Erythroblast (primary cell): ENCODE measurements at places on chromosomes 11 and 22.

DNA sequence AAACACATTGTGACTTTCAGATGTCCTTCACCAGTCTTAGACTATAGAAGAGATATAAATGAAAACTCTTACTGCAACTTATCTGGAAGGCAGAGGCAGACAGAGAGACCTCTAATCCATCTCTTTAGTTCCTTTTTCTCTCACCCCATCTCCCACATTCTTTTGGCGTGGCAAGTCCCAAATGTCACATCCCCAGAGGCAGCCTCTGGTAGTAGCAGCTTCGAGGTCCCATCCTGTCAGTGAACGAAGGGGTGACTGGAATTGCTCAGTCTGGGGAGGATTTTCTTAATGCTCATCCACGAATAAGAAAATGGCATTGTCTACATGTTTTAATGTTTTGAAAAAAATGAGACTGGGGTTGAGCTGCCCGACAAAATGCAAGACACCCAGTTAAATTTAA is 201.4 kb downstream of the GRIA4 start:
- DNase-seq, result no peak

DNA sequence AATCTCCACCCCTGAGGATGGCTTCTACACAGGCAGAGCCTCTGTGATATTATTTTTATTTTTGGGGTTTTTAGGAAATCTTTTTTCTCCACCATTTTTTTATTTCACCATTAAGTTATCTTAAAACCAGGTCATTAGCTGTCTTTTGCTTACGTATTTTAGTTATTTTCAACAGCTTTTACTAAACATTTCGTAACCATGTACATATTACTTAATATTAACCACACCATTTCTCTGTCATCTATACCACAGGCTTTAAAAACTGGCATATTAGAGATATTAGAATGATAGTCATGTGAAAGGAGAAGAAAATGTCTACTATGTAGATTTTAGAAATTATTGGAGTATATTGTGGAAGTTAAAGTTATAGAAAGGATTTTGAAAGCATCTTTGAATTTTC is 37.4 kb downstream of the YAP1 start:
- DNase-seq, result no peak

- no peak for DNase-seq
Measured at GRCh38 chr11:74684661-74685060, 46.6 kb downstream of the CHRDL2 start.

DNA sequence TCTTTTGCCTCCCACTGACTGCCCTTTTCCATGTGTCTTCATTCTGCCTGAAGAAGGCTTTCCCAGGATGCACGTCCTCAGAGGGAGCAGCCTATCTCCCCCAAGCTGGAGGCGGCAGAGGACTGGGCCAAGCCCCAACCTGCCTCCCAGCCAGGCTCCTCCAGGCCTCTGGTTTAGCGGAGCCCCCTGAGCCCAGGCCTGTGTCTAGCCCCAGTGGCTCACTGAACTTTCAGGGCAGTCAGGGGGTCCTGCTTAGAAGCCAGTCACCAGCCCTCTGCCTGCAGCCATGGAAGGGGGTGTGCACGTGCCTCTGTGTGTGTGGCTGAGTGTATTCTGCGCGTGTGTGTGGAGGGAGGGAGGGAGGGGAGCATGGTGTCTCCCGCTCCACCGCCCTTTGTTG is 10.4 kb upstream of the GRK2 start:
- no peak for DNase-seq

- DNase-seq, result no peak
Measured at GRCh38 chr11:109586789-109587188, 164.8 kb downstream of the C11orf87 start.

DNA sequence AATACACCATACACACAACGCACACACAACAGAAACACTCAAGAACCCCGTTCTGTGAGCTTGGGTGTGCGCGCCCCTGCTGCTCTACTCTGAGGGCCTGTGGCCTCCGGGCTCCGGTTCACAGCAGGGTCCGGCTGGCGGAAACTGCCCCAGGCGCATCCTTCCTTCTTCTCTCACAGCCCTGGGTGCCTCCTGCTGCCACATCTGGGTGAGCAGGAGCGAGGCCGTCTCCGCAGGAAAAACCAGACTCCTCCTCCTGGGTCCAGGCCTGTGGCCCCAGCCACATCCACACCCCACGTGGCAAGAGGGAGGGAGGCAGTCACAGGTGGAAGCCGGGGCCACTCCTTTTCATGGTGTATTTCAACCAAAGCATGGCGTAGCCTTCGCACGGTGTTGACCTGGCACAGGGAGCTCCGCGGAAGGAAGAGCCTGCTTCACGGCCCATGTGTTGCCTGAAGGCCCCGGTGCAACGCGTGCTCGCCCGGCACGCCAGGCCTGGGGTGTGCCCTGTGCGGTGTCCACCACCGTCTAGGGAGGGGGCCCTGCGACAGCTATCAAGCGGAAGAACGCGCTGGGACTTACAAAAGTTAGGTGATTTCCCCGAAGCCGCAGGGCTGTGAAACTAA is 1502.7 kb downstream of the TBC1D22A start:
- DNase-seq, result no peak

- DNase-seq, result no peak
Measured at GRCh38 chr11:130389335-130389935, 39.0 kb downstream of the ADAMTS8 start.

DNA sequence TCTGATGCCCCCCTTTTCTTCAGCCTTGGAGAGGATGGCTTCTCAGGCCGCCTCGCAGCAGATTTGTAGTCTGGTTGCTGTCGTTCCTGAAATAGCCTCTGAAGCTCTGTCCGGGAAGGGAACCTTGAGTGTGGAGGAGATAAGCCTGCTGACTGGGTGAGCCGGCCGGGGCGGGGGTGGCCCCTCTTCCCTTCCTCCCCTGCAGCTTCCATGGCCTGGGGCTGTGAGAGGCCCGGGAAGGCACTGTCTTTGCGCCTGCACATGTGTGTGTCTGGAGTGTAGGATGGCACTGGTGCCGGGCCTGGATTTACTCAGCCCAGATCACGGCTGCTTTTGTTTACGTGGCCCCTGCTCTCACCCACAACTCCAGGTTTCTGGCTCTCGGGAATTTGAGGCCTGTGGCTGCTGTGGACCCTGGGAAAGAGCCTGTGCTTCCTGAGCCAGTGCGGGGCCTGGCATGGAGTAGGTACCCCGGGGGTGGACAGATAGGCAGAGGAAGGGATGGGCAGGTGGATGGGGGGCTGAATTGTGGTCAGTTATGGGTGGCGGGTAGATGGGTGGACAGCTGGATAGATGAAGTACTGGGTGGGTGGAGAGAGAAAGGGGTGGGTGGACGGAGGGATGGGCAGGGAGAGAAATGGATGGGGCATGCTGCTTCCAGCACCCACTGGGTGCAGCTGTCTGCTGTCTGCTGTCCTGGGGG is 16.6 kb downstream of the KCNQ1 start:
- no peak for DNase-seq

- peak; percentile 24 for DNase-seq
Measured at GRCh38 chr11:94762208-94762607, 5.9 kb upstream of the AMOTL1 start.

DNA sequence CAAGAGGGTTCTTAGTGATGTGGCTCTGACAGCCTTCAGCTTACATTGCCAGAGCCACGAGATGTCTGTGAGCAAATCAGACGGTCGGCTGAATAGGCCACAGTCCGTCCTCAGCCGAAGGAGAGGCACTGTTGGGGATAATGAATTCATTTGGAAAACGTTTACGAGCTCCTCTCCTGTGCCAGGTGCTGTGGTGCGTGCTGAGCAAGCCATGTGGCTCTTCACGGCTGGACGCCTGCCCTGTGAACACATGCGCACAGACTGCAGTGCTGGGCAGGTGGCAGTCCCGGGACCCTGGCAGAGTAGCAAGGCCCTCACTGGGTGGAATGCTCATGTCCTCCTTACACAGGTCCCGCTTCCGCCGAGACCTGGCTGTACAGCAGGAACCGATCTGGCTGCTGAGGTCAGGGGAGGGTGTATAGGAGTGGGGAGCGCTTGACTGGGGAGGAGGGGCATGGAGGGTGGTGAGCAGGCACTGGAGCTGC is 6.8 kb downstream of the TBC1D22A start:
- no peak for DNase-seq

DNA sequence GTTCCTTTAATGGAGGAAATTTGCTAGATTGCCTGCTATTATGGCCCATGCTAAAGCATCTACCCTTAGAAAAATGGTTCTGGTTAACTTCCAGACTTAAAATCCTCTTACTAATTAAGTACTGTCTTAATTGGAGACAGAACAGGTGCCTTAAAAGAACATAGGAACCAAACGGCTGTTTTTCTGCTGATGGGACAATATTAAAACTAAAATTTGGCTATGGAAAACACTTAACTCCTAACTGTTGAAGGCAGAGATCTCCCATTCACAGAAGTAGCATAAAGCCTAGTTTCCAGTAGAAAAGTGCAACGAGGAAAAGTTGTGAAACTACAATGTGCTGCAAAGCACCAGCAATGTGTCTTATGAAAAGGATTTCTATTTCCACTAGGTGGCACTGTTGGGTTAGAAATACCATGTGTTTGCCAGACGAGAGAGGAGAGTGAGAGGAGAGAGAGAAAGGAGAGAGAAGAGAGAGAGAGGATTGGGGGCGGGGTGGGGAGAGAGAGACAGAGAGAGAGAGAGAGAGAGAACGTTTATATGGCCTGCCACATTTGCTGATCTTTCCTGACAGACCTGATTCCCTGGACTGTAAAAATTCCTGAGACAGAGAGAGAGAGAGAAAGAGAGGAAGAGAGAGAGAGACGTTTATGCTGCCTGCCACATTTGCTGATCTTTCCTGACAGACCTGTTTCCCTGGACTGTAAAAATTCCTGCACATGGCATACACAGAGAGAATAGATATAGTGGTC is 51.5 kb downstream of the FAM181B start:
- peak; percentile 71 for DNase-seq

DNA sequence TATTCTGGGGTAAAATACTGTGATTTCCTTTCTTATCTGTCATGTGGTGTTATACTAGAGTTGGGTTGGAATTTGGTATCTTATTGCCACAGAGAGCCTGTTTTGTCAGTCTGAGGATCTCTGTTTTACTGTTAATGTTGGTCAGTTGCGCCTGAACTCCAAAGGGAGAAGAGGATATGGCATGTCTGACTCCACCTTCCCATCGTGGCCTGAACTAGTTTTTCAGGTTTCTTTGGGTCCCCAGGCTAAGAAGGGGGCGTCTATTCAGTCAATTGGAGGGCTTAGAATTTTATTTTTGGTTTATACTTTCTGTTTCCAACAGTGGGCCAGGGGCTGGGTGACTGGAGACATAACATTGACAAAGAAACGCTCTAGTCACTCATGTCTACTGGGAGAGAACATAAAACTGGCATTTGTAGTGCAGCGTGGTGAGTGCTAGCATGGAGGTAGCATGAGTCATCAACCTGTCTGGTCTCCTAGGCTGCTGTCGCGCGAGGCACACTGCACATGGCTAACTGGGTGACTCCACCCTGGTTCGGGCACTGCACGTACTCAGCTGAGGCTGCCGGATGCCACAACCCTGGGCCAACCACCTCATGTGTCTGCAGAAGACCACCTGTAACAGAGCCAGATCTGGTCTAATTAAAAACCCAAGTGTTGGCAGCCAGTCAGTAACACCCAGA is 120.1 kb upstream of the OR9Q1 start:
- peak; percentile 25 for DNase-seq

DNA sequence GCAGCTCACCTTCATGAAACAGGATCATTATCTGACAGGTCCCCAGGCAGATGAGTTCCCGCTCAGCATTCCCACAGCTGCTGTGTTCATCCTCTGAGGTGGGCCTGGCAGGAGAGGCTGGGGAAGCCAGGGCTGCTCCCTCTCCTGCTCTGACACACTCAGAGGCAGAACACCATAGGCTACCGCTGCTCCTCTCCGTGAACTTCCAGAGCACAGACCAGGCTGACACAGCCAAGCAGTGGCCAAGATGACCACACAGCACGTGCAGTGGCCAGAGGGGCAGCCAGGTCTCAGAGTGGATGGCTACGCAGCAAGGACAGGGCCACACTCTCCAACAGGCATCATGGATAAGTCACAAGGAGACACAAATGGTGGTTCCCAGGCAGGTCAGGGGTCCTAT is 8.5 kb downstream of the PRODH start:
- DNase-seq, result no peak

GRCh38 chr11:77374611-77375031 is 73.1 kb upstream of the GDPD4 start:
- no peak for DNase-seq

DNA sequence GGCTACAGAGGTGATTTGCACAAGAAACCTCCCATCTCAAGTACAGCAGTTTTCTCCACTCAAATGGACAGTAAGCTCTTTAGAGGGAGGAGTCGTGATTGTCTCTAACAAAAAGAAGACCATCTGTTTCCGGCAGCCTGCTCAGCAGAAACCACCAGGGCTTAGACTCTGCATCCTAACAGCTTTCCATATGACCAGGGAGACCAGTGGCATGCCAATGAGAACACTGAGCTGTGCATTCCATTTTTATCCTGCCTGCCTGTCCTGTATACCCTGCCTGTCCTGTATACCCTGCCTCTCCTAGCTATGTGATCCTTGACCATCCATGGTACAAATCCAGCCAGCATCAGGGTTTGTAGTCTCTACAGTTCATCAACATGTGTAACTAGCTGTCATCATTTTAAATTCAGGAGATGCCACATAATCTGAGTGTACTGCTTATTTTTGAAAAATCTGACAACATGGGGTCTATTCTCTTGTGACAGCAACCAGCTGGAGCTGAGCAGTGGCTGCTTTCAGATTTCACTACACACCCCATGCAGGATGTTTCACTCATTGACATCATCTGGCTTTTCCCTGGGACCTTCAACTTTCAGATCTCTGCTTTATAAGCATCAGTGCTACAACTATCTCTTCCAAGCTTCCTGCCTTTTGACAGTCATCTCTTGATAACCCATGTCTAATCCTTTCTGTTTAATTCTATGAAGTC is 50.5 kb upstream of the POU2AF2 start:
- no peak for DNase-seq

DNA sequence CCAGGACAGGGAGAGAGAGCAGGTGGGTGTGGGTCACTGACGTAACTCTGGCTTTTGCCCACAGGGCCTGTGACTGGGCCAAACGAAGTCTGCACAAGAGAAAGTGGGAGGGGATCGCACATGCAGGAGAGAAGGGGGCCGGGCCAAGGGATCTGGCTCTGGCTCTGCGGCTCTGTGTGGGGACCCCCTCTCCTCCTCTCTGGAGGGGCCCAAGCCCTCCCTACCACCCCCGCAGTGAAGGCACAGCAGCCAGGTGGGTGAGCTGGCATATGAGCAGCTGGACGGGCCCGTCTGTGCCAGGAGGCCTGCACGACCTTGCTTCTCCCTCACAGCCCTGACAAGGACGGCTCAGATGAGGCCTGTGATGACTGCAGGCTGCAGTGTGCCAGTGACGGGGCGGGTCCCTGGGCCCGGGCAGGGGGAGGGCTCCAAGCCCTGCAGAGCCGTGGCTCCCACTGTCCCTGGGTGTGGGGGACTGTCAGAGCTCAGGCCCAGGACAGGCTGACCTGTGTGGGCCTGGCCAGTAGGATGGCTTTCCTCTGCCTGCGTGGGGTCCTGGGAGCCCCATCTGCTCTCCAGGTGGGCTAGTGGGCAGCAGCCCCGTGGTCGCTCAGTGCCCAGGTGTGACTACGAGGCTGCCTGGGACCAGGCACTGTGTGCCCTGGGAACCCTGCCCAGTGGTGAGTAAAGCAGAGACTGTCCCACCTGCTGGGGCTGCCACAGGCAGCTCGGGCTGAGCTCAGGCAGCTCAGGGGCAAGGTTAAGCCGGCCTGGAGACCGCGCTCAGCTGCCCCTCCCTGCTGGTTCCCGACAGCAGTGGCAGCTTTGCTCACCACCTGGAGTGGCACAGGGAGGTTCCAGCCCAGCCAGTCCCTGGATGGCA is 22.2 kb downstream of the MRGPRG start:
- no peak for DNase-seq

- no peak for DNase-seq
Measured at GRCh38 chr11:128621601-128622501, 34.5 kb upstream of the ETS1 start.
